ENCODE measurements at places on chromosomes 12 and 14.
A peak's percentile ranks its signal among the peaks of the same experiment; 100 is the strongest.

DNA sequence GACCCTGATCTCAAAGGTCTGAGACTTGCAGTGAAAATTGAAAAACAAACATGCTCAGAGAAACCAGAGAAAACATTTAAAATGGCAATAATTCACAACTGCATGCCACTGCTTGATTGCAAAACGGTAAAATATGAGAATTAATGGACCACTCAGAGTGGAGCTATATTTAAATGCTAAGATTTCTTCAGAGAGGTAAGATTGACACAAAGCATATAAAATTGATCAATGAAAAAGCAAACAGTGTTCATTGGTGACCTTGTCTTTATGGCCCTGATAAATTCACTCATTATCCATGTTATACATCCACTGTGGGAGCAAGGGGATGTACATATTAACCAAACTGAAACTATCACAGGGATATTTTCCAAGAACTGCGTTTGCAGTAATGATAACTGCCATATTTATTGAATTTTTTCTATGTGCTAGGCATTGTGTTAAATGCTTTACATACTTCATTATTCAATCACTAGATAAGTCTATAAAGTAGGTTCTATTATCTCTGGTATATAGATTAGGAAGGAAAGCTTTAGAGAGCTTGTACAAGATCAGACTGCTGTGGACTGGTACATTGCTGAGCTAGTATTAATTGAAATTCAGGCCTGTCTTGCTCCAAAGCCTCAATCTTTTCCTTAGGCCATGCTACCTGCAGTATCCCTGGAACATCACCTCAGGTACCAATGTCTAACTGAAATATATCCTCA is 113.9 kb upstream of the LMO3 start:
- no peak for DNase-seq

GRCh38 chr14:41960281-41960680 is 353.6 kb downstream of the LRFN5 start:
- no peak for DNase-seq

GRCh38 chr14:69274321-69274720 is 14.4 kb downstream of the GALNT16 start:
- no peak for DNase-seq

- no peak for DNase-seq
Measured at GRCh38 chr12:108332791-108333382, 6.2 kb downstream of the CMKLR1 start.

DNA sequence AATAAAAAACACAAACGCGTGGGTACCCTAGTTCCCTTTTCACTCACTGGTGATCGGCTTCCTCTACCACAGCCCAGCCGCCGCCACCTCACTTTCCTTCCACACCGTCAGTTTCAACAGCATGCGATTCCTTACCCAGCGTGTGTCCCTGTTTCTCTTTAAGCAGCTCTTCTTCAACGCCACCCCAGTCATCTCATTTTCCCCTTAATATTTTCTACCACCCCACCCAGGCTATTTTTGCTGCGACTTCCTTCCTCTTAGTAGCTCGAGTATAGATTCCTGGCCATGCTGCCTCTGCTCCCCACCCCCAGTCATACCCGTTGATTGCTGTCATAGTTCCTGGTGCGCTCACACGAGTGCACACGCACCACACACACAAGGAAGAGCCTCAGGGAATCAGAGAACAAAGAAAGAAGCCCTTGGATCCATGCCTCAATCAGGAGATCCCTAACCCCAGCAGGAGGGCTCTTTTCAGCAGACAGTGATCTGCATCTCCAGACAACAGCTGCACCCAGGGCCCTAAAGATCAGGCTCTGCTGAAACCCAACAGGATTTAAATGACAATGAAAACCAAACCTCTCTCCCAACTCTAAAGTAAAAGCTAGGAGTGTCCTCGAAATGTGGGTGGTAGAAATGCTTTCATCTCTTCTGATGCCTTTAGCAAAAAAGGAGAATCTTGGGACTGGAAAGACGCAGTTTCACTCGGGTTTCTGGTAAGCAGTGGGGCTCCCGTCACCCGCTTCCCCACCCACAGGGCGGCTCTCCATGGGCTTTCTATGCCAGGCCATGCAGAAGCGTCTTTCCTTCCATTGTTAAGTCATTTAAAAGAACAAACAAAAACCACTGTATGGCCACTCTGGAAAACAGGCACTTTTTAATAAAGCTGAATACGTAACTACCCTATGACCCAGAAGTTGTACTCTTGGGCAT is 23.8 kb downstream of the VPS37B start:
- DNase-seq = peak; percentile 64

GRCh38 chr14:46573498-46573897 is 78.1 kb downstream of the RPL10L start:
- no peak for DNase-seq

DNA sequence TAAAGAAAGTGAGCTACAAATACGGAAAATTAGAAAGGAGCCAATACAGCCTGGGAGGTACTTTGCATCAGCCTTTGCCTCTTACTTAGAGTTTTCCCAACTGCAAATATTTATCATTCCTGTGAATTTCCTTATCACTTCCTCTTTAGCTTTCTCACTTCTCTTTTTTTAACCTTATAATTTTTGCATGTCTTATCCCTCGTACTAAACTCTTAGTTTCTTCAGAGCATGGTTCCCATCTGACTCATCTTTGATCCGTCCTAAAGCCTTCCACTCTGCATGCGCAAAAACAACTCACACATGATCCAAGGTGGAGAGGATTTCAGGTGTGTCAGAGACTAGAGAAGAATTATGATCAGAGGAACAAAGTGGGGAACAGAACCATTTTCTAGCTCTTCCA is 9.6 kb upstream of the SNAPC1 start:
- peak; percentile 50 for DNase-seq

- DNase-seq = no peak
Measured at GRCh38 chr14:70094106-70094505, 94.6 kb downstream of the SLC8A3 start.

DNA sequence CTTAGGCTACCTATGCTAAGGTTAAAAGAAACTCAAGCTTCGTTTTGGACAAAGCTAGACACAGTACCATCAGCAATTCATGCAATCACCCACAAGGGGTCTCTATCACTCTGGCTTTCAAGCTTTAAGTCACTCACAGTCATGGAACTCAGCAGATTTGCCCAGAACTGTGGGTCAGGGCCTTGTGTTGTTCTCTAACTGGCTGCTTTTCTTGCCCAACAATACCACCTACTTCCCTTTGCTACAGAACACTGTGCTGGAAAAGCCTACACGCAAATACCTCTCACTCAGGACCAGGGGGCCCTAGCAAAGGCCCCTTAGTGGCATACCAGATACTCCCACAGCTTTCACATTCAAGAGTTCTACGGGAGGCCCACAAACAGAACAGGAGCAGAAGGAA is 9.1 kb downstream of the NEMP1 start:
- peak; percentile 65 for DNase-seq

DNA sequence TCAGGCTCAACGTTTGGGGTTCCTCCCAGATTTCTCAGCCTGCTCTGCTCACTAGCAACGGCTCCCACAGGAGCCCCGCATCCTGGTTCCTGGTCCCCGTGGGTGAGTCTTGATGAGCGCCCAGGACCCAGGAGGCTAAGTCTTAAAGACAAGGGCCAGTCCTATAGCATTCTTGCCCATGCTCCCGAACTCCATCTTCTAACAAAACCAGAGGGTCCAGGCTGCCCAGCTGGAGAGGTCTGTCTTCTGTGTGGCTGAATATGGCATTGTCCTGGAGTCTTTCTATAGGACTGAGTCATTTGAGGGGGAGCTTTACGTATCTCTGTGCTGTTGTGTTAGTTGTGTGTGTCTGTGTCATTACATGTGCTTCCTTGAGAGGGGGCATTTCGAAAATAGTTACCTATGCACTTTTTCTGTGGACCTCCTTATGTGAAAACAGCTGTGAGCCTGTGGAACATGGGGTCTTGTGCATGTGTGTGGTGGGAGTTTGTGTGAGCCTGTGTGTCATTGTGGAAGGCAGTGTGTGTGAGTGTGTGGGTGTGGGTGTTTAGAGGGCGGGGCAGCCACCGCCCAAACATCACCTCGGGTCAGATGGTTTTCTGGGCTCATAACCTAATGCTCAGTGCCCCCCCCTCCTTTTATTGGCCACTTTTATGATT is 9.1 kb upstream of the TBX5 start:
- no peak for DNase-seq

- DNase-seq = no peak
Measured at GRCh38 chr14:93049315-93049714, 66.4 kb downstream of the ITPK1 start.

GRCh38 chr12:24697769-24698168 is 251.1 kb downstream of the BCAT1 start:
- no peak for DNase-seq

- no peak for DNase-seq
Measured at GRCh38 chr14:68254669-68255527, 435.3 kb downstream of the RAD51B start.

DNA sequence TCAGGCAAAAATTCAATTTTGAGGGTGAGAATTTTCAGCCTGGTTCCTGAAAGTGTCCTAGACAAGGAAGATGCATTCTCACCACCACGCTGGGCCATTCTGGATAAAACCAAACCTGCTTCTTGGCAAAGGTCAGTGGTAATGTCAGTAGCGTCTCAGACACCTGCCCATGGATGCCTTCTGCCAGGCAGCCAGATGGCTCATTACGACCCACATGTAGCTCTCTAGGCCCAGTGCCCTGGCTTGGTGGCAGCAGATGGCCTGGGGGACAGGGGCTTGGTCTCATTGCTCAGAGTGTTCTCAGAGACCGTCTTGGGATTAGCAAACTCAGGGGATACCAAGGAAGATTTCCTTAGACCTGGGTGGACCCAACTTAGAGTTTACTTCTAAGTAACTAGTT is 105.1 kb downstream of the ARF6 start:
- no peak for DNase-seq

- DNase-seq = no peak
Measured at GRCh38 chr14:50541159-50541567, 8.8 kb upstream of the MAP4K5 start.

- DNase-seq = no peak
Measured at GRCh38 chr12:49330631-49331379, 6.2 kb downstream of the C1QL4 start.

GRCh38 chr12:22539055-22539454 is 5.3 kb downstream of the C2CD5 start:
- DNase-seq = no peak

- no peak for DNase-seq
Measured at GRCh38 chr14:104560586-104560945, 19.0 kb upstream of the C14orf180 start.

DNA sequence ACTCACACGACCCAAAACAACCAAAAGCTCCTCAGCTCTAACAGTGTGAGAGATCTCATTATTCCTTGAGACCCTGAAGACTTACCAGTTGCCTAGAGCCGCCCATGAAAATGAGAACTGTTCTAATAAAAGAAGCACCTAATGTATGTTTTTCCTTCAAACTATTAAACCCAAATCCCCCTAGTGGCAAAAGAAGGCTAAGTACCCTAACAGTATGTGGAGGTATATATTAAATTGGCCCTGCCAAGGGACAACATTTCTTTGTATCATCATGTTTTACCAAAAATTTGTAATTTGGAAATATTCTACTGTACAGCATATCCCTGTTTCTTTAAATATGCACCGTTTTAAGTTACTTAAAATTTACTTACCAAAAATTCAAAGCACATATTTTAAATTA is 38.0 kb upstream of the PPFIA2 start:
- no peak for DNase-seq

GRCh38 chr12:18427520-18427919 is 166.2 kb downstream of the PIK3C2G start:
- no peak for DNase-seq

GRCh38 chr12:16531621-16532020 is 74.3 kb downstream of the LMO3 start:
- DNase-seq = no peak

DNA sequence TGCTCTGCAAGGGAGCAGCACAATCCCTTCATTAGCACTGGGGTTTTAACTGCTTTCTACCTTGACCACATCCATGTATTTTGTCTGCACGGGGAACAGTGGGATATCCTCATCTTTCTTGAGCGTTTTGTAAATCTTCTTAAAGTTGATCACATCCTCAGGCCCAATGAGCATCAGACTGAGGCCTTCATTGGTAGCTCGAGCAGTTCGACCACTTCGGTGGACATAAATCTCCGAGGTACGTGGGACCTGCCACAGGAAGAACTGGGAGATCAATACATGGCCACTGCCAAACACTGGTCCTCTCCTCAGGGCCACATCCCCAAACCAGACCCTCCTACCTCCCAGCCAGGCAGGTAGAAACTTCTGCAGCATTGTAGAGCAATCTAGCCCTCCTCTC is 26.1 kb downstream of the DDX24 start:
- no peak for DNase-seq

DNA sequence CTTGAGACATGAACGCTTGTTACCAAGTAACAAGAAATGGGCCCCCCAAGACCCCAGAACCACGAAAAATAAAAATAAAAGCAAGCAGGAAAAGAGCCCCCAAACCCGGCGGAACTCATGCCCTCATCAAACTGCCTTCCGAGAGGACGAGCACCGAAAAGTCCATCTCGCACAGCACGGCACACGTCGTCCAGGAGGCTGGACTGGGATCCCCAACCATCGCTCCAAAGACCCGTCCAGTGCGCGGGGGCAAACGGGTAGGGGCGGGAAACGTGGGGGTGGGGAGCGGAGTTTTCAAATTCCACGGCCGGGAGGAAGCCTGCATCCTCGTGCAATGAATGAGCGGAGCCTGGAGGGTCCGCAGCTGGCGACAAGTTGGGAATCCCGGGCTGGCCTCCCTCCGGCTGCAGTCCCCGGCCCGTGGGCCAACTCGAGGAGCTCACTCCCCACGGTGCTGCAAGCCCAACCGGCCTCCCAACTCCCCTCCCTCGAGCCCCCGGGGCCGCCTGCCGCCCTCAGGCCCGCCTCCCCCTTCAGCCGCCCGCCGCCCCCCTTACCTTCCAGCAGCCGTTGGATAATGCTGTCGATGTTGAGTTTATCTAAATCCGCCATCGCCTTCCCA is 484 bp downstream of the PPP1CC start:
- no peak for DNase-seq

DNA sequence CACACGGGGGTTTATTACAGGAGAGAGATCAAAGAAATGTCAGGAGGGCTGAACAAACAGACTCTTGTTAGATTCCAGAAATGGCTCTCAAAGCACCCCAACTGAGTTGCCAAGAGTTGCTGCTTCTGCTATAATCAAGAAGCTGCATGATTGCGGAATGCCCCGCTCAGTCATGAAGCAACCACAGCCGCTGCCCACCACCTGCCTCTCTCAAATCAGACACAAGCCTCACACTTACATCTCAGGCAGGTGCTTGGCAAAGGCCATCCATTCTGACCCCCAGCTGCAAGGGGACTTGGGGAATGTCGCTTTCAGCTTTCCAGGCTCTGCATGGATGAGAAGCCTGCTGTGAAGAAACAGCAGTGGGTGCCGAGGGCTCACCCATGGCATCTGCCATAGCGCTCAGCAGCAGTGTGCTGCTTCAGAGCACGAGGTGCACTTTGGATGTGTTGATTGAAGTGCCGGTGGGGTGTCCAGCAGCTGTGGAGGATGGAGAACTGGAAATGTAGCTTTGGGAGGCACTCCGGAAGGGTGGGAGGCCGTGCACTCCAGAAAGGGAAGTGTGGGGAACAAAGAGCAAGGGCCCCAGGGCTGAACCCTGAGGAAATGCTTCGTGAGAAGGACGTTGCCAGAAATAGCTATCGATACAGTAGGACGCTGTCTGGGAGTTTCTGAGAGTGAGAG is 37.7 kb downstream of the LRRC74A start:
- DNase-seq = peak; percentile 38

- no peak for DNase-seq
Measured at GRCh38 chr12:111204788-111205241, 164.1 kb downstream of the PHETA1 start.
